SHP77 treated with DMSO at 0.1 percent for 48 hours (cell line): ENCODE measurements at places on chromosomes 11 and 22.

DNA sequence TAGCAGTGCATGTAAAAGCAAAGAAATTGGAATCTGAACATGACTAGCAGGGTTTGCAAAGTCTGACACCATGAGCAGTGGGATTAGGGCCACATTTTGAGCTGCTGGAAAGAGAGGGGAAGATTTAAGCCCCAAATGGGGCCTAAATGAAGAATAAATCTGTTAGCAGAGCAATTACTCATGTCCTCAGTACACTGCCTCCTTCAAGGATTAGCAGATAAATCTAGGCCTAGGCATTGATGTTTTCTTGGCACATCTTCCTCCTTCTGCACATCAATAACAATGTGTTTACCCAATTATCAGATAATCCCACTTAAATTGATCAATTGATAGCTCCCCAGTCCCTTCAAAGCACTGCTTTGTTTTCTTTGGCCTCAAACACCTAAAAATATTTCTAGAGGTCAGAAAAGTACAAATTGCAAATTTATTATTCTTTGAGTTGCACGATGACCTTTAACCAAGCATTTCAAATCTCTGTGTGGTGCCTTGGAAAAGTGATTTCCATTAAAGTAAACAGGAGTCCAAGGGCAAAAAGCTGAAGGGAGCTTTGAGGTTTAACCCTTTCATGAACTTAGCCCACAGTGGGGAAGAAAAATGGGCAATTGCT lies 514.7 kb upstream of the CHORDC1 start:
- DNase-seq: no peak

- DNase-seq: no peak
Observed at GRCh38 chr11:115471367-115471766, 32.8 kb downstream of the CADM1 start.

DNA sequence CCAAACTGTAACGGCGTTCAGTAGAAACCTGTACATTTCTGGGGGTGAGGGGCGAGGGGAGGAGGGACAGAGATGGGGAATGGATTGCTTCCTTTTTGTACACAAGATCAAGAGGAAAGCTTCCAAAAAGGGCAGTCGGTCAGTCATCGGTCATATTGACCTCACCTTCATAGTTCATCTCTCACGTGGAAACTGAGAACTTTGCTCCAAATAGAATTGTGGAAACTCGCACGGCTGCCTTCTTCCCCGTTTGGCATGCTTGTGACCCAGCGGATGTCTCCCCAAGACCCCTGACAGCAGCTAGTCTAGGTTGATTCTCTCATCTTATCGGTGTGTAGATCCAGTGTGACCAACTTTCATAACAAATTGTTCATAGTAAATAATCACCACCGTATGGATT lies 47.6 kb downstream of the KCNC1 start:
- no peak for DNase-seq

DNA sequence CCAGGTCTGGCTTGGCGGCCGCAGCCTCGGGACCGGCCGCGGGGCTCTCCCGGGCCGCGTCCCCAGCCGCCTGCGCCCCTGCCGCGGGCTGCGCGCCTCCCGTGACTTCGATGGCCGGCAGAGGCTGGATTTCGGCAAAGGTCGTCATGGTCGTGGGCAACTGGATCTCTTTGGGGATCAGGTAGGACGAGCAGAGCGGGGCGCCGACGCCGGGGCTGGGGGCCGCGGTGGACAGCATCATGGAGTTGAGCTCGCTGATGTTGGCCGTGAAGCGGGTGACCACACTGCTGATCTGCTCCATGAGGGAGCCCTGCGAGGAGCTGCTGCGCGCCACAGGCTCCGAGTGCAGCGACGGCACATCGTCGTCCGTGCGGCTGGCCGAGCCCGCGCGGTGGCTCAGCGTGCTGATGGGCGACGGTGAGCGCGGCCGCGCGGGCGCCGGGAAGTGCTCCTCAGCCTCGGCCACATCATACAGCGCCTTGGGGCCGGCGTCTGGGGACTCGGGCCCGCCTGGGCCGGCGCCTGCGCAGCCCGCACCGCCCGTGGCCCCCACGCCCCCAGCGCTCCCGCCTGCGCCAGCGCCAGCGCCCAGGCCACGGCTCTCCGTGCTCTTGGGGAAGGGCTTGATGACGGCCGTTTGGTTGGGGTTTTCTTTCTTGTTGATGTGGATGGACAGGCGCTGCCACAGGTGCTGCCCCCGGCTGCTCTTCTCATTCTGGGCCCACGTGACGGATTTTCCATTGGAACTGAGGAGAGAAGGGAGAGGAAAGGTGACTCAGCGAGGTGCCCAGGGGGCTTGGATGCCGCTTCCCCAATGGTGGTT lies 171.4 kb upstream of the CTSC start:
- no peak for DNase-seq

GRCh38 chr11:62611705-62612365 lies 740 bp downstream of the EML3 start:
- peak; percentile 8 for DNase-seq

GRCh38 chr22:20064545-20065262 lies 15.3 kb upstream of the DGCR8 start:
- DNase-seq: no peak

DNA sequence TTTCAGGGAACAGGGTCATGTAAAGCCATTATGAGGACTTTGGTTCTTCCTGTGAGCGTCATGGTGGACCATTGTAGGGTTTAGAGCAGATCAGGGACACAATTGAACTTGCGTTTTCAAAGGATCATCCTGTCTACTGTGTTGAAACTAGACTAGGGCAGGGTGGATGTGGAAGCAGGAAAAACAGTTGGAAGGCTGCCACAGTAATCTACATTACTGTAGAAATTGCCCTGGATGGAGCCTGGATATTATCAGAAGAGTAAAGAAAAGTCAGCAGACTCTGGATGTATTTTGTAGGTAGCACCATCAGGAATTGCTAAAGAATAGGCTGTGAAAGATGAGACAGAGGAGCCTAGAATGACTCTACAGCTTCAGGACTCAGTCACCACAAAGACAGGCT lies 5.4 kb downstream of the POU2AF2 start:
- no peak for DNase-seq

DNA sequence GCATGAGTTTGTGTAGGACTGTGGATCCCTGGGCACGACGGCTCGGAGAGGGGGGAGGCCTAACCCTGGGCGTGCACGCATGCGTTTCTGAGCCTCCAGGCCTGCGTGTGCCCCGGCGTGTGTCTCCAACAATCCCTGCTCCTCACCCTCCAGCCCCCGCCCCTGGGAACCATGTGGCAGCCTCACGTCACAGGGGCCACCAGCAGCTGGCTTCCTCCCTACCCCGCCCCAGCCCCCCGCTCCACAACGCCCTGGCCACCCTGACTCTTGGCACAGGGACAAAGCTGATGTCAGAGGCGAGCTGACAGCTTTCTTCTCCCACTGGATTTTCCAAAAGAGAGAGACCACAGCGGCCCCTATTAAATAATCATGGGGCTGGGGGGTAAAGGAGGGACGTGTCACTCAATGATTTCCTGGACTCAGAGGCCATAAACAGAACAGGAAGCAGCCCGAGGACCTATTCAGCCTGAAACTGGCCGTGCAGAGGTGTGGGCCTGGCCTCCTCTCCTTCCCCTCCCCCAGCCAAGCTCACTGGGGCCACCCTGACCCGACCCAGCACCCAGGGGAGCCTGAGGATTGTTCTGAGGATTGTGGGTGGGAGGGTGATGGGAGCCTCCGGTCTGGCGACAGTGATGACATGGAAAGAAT lies 6.8 kb upstream of the LIF start:
- peak; percentile 95 for DNase-seq

DNA sequence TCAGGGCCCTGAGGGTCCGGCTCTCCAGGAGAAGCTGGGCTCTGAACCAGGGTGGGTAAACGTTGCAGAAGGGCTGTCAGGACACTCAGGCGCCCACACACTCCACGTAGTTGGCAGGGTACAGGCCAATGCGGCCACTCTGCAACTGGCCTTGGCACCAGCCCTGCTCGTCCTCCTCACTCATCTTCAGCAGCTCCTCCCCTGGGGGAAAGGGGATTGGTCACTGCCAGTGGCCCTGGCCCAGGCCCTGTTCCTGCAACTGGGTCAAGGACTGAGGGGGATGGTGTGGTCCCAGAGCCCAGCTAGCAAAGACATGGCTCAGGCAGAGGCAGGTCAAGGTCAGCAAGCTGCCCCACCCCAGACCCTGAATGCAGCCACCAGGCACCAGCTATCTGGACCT lies 1.2 kb upstream of the ARFGAP2 start:
- DNase-seq: no peak

GRCh38 chr22:27997538-27997937 lies 78.5 kb upstream of the PITPNB start:
- DNase-seq: no peak

- DNase-seq: no peak
Observed at GRCh38 chr22:49925525-49926128, 7.2 kb downstream of the CRELD2 start.

DNA sequence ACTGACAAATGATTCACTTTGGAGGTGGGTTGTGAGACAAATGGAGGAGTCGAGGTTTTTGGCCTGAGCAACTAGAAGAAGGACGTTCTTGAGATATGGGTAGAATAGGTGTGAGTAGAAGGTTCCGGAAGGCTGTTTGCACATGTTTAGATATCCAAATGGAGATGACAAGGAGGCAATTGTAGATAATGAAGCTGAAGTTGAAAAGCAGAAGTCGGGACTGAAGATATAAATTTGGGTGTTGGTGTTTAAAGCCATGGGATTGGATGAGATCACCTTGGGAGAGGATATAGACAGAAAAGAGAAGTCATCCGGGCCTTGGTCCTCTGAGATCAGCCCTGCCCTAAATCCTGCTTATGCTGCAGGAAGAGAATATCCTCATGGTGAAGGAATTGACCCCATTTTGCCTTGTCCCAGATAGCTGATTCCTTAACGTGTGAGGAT lies 75.5 kb upstream of the CD44 start:
- no peak for DNase-seq

- DNase-seq: no peak
Observed at GRCh38 chr11:61273178-61274078, 21.7 kb downstream of the VWCE start.

GRCh38 chr11:16326679-16327297 lies 29.6 kb downstream of the SOX6 start:
- DNase-seq: no peak

GRCh38 chr22:31128156-31128555 lies 5.4 kb downstream of the INPP5J start:
- no peak for DNase-seq

- no peak for DNase-seq
Observed at GRCh38 chr22:33823552-33823951, 96.7 kb downstream of the LARGE1 start.

- no peak for DNase-seq
Observed at GRCh38 chr11:68032997-68033707, 2.7 kb downstream of the NDUFS8 start.

DNA sequence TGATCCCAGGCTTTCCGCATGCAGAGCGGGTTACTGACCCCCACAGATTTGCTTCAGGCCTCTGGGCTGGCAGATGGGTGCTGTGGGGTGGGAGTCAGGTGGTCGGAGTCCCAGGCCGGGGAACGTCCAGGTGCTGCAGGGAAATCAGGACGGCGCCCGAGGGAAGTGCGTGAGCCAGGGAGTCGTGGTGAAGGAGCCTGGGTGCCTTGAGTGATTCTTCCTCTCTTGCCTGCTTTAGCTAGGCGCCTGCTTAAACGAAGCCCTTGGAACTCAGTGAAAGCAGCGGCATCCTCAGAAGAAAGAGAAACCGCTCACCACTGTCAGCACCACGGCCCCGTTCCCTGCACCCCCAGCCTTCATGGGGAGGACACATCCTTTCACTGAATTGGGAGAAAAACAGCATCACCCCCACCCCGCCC lies 455.6 kb downstream of the BRD1 start:
- DNase-seq: no peak

- no peak for DNase-seq
Observed at GRCh38 chr11:662689-663274, 25.7 kb downstream of the DRD4 start.

DNA sequence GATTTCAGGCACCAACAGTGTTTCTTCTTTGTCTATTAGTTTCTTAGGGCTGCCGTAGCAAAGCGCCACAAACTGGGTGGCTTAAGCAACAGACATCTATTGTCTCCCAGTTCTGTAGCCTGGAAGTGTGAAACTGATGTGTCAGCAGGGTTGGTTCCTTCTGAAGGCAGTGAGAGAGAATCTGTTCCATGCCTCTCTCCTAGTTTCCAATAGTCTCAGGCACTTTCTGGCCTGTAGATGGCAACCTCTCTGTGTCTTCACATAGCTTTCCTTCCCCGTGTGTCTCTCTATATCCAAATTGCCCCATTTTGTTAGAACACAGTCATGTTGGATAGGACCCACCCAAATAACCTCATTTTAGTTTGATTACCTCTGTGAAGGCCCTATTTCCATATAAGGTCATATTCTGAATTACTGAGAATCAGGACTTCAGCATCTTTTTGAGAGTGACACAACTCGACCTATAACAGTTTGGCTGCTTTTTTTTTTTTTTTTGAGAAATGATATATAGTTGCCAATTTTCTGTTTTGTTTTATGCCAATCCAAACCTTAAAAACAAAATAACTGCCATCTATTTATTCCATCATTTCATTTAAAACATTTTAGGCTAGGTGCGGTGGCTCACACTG lies 108.2 kb downstream of the SLC36A4 start:
- DNase-seq: peak; percentile 76

DNA sequence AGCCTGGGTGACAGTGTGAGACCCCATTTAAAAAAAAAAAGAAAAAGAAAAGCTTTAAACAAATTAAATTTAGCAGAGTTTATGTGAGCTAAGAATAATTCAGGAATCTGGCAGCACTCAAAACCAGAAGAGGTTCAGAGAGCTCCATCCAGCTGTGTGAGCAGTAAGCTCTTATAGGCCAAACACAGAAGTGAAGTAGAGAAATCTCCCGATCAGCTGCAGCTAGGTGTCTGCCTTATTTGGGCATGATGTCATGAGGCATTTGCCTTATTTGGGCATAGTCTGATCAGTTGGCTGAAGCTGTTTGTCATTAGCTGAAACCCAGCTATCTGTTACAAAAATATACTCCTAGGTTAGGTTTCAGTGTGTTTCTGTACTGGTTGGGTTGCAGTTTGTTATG lies 8.2 kb downstream of the MS4A15 start:
- no peak for DNase-seq

DNA sequence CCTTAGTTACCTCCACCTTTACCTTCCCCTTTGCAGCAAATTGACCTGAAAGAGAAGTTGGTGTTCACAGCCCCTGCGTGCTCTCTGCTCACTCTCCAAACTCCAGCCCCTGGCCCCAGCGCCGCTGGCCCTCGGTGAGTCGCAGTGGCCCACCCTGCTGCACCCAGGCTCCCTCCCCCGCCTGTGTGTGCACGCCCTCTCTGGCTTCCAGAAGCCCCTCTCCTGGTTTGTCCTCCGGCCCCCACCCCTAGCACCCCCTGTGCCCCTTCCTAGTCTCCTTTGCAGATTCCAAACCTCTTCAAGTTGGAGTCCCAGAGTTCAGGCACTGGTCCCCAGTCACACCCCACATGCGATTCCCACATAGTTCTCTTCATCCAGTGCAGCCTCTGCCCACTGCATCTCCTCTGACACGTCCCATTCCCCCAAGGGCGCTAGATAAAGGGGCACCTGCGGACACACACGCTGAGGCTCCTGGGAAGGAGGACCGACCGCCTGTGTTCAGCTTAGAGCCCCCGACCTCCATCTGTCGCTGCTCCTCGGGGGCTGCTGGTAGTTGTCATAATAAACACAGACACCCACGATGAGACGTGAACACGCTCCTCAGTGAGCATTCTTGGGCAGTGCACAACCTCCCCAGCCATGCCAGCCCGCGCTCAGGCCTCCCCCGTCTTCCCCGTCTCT lies 1.5 kb upstream of the PHRF1 start:
- no peak for DNase-seq
